Left ventricle myocardium inferior (tissue), 1 donor: ENCODE measurements at places on chromosomes 3 and 15. TPM values are rescaled to one million over a fixed set of nuclear protein-coding genes. Genes with fewer than 3 reads are reported as not detected.

DNA sequence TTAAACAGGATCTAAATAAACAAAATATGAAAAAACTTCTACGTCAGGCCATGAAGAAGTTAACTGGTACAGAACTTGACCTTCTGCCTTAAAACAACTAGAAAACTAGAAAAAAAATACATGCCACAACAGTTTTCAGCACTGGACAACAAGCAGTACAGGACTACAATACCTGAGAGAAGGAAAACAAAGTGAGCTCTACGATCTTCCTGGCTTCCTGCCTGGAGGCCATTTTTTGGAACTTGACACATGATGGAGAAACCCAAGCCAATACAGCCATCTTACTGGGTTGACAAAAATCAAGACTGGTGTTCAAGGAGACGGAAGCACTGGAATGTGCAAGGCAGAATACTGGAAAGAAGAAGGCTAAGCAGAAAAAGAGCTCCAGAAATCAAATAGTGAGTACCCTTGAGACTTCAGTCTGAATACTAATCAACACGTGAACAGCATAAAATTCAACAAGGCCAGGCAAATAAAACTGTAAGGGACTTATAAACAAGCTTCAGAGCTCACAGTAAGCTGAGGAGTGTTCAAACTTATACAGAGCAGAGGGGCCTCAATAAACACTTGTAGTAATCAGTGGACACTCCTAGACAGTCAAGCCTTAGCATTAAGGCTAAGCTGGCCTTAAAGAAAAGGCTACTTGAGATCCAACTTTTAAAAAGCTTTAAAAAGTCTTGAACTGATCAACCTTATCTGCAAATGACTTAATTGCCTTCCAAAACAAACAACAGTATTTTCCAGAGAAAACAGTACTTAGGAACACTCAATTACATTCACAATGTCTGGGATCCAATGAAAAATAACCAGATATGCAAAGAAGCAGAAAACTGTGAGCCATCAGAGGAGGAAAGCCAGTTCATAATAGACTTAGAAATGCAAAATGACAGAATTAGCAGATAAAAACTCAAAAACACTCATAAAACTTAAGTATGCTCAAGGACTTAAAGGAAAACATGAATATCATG, 63.2 kb downstream of the DLG1 start:
- DNase-seq: no peak

- DNase-seq: no peak
Observed at GRCh38 chr15:89002830-89003229, 85.4 kb upstream of the ABHD2 start.

DNA sequence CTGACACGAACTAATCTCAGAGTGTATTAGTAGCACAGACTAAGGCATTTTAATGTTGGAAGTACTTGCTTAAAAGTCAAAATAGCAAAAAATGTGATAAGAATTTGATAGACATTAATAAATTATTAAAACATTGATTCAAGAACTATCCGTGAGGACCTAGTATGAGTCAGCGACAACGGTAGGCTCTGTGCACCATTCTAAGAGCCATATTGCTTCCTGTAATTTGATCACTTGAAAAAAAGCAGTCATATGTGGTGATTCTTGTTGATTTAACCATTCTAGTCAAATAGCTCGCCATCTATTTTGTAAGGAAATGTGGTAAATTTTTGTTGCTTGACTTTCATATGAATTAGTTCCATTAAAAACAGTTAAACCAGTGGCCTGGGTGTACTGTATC, 534.9 kb upstream of the ARRDC4 start:
- no peak for DNase-seq

GRCh38 chr3:23895181-23895580, 21.6 kb downstream of the NKIRAS1 start:
- DNase-seq: no peak

- no peak for DNase-seq
Observed at GRCh38 chr3:194711913-194712312, 26.2 kb downstream of the FAM43A start.

GRCh38 chr3:130992344-130992743, 34.3 kb downstream of the ASTE1 start:
- no peak for DNase-seq

GRCh38 chr15:55168350-55168974, 28.3 kb downstream of the RSL24D1 start:
- DNase-seq: no peak

DNA sequence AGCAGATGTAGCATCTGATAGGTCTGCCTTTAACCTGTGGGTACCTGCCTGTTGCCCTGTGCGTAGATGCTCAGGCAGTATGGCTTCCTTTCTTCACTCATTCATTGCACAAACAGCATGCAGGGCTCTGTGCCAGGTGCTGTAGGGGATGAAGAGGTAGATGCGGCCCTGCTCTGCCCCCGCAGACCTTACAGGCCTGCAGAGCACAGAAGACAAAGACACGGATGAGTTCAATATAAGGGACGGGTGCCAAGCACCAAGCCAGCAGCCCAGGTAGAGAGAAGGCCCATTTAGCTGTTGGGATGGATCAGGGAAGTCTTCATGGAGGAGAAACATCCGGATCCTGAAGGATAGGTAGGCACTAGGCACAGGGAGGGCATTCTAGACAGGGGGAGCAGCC, 69.4 kb downstream of the AAGAB start:
- no peak for DNase-seq

GRCh38 chr3:105837143-105837740, 31.6 kb downstream of the CBLB start:
- no peak for DNase-seq

DNA sequence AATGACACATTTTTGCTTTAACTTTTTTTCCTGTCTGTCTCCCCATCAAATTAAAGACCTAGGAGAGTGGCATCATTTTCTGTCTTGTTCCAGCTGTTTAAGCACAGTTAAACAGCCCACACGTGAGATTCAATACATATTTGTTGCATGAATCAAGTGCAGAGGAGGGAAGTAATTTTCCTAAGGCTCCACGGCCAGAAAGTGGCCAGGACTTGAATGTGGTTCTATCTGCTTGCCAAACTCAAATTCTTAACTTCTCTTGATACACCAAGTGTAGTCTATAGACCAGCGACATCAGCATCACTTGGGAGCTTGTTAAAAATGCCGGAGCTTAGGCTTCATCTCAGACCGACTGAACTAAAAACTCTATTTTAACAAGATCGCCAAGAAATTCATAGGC, 724.8 kb upstream of the CFAP20DC start:
- no peak for DNase-seq

DNA sequence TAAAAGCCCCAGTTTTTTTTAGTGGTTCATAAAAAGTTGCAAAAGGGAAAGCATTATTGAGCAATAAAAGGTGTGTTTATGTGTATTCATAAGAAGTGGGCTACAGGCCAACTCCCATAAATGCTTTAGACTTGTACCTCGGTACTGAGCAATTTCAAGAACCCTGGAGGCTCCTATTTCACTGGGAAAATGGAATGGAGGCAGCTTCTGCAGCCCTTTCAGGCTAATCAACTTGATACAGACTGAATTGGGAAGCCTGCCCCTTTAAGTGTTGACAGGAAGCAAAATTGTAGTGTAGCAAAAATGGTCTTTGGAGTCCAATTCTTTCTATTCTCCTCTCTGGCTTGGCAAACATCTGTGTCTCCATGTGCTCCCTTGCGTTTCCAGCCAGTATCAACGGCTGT, 118.8 kb downstream of the ECT2 start:
- no peak for DNase-seq

- DNase-seq: no peak
Observed at GRCh38 chr3:42503957-42504333, 1.5 kb downstream of the VIPR1 start.

- DNase-seq: no peak
Observed at GRCh38 chr3:21754839-21755238, 3.8 kb upstream of the ZNF385D start.

- no peak for DNase-seq
Observed at GRCh38 chr15:53974813-53975212, 3.4 kb upstream of the UNC13C start.

- DNase-seq: no peak
Observed at GRCh38 chr15:56240390-56240789, 3.3 kb downstream of the RFX7 start.

DNA sequence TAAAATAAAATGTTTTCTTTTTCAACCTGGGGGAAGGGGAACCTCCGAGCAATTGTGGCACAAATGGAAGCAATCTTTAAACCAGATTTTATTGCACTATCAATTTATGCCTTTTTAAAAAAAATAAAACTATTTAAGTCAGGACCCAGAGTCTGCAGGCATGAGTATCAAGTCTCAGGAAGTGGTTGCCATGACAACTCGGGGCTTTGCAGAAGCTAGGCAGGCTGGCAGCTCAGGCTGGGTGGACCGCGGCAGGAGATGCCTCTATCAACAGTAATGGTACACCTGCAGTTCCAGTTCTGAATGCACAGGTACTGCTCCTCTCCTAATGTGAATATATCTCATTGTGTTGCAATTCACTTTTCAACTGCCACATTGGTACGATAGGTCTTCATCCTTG, 447.7 kb downstream of the GABRG3 start:
- DNase-seq: no peak

- DNase-seq: no peak
Observed at GRCh38 chr15:38577424-38577987, 12.9 kb upstream of the RASGRP1 start.

GRCh38 chr15:74291101-74292071, 55.3 kb downstream of the CCDC33 start:
- peak; percentile 82 for DNase-seq

- no peak for DNase-seq
Observed at GRCh38 chr3:9373465-9373864, 10.6 kb downstream of the THUMPD3 start.

GRCh38 chr15:20652914-20653313, 111.3 kb upstream of the GOLGA6L6 start:
- no peak for DNase-seq

DNA sequence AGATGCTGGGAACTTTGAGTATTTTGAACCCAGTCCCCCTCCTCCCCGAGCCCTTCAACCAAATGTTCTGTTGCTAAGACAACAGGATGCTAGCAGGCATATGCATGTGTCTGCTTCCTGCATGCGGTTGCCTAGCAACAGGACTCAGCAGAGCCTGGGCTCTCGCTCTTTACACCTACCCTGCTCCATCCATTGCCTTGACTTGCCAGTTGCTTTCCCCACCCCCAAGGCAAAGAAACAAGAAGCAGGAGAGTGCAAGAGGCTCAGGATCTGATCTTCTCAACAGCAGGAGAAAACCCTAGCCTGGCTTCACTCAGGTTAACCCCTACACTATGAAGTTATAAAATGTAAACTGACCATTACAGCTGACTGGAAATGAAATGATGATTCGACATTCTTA, 393.0 kb downstream of the IGSF11 start:
- no peak for DNase-seq

DNA sequence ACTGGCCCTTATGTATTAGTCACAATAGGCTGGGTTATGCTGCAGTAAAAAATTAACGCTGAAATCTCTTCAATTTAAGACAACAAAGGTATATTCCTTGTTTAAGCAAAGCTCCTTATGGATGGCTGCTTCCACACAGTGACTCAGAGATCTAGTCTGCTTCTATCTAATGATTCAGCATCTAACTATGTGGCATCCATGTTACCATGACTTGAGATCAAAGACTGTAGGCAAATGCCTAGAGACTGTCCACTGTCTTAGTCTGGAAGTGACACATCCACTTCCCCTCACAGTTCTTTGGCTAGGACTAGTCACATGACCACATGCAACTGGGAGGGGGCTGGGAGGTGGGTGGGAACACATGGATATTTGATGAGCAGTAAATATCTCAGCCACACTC, 61.3 kb upstream of the PSMD6 start:
- DNase-seq: no peak

DNA sequence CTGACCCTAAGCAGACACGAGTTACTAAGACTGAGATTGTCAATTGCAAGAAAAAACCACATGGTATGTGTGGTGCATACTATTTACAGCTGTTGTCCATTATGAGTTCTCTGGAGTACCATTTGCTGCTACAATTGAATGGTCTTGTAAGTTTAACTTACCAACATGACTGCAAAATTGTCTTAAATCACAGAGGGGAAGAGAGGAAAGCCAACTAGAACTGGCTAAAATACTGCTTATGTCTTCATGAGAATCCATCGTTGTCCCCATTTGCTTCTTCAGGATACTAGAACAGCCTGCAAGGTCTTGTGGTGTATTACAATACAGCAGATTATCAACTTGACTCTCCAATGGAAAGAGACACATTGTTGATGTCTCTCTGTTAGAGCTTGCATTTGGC, 313.2 kb downstream of the AGBL1 start:
- DNase-seq: no peak

DNA sequence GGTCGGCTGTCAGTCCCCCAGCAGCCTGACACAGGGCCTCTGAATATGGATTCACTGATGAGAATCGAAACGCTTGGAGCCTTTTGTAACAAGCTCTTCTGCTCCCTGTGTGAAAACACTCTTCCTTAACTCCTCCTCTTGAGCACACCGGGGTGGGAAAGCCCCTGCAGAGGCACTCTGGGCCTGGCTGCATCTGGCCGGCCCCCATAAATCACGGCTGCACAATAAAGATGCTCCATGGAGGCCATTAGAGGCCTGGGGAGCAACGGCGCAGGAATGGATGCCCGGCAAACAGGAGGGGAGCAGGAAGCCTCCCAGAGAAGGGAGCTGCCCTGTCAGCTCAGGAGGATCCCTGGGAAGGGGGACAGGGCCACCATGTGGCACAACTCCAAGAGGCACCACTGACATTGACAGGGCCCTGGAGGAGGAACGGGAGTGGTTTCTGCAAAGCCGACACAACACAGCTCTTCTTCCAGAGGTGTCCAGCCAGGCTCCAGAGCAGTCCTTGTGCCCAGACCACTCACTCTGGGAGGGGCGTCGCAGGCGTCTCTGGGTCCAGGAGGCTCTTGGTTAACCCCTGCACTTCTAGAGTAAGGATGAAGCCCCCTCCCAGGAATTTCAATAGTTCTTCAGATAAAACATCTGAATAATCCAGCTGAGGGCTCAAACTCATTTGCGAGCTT, 509.3 kb upstream of the PPP2R3A start:
- no peak for DNase-seq

DNA sequence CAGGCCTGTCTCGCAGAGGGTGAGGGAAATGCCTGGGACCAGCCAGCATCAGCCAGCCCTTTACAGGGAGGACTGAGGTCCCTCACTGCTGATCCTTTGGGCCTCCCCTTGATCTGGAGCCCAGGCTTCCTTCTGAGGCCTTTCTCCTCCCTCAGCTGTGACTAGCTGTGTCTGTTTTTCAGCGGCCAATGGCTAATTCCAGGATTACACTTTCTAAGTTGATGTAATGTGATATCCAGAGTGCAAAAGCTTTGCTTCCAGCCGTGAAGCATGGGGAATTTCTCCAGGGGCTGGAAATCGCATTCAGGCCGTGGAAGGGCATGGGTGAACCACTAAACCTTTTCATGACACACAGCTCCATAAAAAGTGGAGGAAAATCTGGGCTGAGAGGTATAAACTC, 157.6 kb downstream of the SHQ1 start:
- no peak for DNase-seq

The SLC30A4 gene
- 2.8 TPM for total RNA-seq

The FBXW12 gene
- total RNA-seq: not detected

The REC114 gene
- total RNA-seq: 1.4 TPM

The FAM219B gene
- total RNA-seq: 108 TPM

The MAP1A gene
- 56.0 TPM for total RNA-seq

The CCR4 gene
- not detected for total RNA-seq

The PPM1M gene
- total RNA-seq: 9.2 TPM

The RBP2 gene
- not detected for total RNA-seq

The CYP1A2 gene
- not detected for total RNA-seq

The CCR8 gene
- total RNA-seq: not detected

The BCL2A1 gene
- total RNA-seq: 0.30 TPM

The POPDC2 gene
- total RNA-seq: 512 TPM

The PLSCR5 gene
- not detected for total RNA-seq

The FGD5 gene
- total RNA-seq: 13.9 TPM

The CASR gene
- not detected for total RNA-seq

The GPR62 gene
- 0.16 TPM for total RNA-seq
